Kidney capillary endothelial cell (primary cell): ENCODE measurements at places on chromosomes 3 and 15.

- no peak for DNase-seq
These were observed 2.2 kb upstream of the ANKDD1A start for GRCh38 chr15:64909546-64909945.

- DNase-seq = no peak
These were observed 76.0 kb downstream of the THSD4 start for GRCh38 chr15:71191296-71191695.

DNA sequence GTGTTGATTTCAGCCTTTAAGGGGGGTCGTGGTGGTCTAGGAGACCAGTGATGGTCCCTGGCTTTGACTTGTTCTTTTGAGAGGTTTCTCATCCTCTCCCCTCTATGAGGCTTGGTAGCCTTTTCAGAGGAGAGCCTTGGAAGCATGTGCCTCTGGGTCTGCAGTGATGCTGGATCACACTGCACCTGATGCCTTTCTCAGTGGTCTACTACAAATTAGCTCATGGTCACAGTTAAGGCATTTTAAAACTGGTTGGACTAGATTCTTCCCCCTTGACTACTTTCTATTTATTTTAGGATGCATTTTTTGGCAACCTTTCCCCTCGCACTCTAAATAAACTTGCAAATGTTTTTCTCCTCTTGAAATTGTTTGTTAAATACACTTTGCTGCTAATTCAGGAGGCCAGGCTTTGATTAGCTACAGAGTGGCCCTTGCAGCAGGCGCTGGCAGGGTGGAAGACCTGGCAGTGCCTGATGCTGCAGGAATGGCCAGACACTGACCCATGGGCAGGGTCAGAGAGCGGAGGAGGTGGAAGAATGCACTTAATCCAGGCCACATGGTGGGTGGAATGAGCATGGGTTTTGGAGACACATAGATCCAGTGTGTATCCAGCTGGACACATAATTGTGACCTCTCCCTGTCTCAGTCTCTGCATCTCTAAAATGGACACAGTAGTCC, 318.8 kb upstream of the CTDSPL start:
- DNase-seq = no peak

GRCh38 chr3:64824394-64824909, 136.7 kb upstream of the ADAMTS9 start:
- peak; percentile 28 for DNase-seq

GRCh38 chr3:149305376-149305775, 28.1 kb downstream of the TM4SF18 start:
- DNase-seq = no peak

DNA sequence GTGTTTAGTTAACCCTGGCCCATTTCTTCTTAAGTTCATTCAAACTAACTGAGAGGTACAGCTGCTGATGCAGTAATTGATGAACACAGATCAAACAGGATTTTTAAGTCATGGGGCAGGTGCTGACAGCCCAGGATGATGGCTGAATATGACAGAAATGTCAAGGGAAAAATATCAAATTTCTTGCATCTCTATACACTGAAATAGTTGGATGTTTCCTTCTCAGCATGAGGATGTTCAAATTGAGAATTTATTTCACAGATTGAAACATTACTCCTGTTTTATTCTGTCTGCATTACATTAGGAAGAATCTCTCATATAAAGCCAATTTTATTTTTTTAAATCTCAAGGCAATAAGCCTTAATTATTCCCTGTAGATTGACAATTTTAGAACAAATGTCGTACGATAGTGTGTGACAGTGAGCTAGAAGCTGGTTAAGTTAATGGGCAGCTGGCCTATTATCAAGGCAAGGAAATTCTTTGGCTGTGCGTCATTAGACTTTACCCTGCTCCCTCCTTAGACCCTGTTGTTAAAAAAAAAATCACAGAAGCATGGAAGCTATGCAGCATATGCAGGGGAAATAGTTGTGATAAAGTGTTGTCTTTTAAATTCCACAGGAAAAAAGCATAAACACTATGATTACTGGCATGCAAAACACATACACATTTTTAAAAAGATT, 183.8 kb upstream of the KCNMB2 start:
- peak; percentile 80 for DNase-seq

GRCh38 chr3:69240651-69241568, 118.5 kb upstream of the LMOD3 start:
- no peak for DNase-seq

DNA sequence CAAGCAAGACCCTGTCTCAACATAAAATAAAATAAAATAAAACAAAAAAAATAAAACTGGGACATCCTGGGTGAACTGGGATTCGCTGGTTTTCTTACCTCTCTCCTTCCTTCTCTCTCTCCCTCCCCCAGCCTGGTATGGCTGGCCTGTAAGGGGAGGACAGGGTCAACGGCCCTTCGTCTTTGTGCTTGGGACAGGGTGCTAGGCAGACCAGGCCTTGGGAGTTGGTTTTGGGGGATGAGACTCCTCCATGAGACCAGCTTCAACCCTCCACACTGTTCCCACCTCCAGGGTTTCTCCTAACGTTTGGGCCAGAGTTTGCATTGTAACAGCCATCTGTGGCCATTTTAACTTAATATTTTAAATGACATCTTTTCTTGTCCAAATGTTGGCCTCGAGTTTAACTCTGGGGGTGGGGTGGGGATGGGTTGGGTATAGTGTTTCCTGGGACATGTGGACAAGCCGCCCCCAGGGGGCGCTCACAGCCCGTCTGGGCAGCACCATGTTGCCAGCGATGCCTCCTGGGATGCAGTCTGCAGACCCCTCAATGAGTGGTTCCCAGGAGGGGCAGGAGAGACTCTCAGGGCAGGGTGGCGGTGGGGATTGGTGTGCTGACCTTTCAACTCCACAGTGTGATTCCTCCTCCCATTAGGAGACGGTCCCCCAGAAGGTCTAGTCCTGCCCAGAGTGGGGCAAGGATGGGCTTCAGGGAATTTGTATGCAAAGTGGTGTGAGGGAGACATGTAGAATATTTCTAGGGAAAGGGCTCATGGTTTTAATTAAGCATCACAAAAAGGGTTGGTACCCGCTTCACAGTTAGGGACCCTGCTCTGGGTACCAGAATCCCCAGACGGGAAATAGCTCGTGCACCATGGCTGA, 37.7 kb upstream of the LCTL start:
- DNase-seq = peak; percentile 73

- peak; percentile 9 for DNase-seq
These were observed 9.2 kb upstream of the PGPEP1L start for GRCh38 chr15:99016680-99017321.

GRCh38 chr3:25266677-25267076, 161.4 kb upstream of the RARB start:
- DNase-seq = no peak

- peak; percentile 83 for DNase-seq
These were observed 98.3 kb upstream of the ZBTB20 start for GRCh38 chr3:115245438-115245837.

- peak; percentile 65 for DNase-seq
These were observed 17.8 kb upstream of the ATP13A4 start for GRCh38 chr3:193572426-193572908.

DNA sequence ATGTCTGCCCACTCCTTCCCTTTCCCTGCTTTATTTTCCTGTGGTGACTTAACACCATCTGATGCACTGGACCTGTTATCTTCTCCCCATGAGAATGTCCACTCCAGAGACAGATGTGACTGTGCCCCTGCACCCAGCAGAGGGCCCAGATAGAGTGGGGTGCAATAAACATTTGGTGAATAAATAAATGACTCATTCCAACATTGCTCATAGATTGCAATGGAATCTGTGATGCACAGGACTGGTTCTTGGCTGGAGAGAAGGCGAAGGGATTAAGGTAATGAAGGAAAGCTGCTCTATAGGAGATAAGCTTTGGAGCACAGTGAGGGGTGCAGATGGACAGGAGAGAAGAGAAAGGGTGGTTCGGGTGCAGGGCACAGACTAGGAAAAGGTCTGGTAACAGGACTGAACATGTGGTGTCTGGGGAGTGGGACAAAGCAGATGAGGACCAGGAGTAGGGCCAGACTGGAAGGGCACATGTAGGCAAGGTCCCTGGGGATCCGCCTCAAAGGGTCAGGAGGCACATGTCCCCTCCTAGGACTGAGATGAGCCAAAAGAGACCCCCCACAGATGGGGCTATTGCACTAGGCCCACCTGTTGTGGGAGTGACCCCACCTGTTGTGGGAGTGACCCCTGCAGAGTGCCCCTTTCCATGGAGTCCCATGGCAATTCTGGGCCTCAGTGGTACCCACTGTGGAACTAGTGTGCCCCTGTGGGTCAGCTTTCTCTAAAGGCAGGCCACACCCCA, 17.5 kb upstream of the POC1A start:
- peak; percentile 7 for DNase-seq
